ENCODE measurements at places on chromosomes 13 and 19. TPM values are rescaled to one million over a fixed set of nuclear protein-coding genes. Genes with fewer than 3 reads are reported as not detected.

GRCh38 chr13:56335775-56336174, 804.9 kb upstream of the PRR20A start:
- H3K27ac ChIP-seq: no peak overlapping the region
- no peaks in the 10 kb centered on the region for H3K36me3 ChIP-seq
- DNase-seq: no peak
- H3K4me3 ChIP-seq: no peak overlapping the region
- H3K27me3 ChIP-seq: no peaks in the 10 kb centered on the region

DNA sequence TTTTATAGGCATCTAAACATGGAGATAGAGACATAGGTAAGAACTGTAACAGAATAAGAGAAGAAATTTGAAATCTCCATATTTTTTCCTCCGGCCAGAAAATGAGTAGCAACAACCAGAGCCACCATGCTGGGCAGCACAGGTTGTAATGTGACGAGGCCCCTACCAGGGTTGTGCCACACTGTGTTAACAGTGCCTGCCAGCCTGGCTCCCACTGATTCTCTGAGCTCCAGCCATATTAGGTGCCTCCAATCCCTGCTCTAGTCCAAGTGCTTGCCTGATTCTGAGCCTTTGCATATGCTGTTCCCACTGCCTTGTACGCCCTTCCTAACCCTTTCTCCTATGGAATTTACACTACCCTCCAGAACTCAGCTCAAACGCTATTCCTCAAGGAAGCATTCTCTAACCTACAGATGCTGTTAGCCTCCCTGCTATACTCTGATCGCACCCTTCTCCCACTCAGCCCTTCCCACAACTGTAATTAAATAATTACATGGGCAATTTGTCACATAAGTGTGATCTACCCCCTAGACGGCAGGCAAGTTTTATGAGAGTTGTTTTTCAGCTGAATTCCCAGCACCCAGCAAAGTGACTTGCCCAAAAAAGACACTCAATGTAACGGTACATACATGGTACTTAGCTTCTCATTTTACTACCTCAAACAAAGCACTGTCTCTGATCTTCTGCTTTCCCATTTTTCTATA, 37.6 kb upstream of the STARD13 start:
- H3K27me3 ChIP-seq: peaks cover 8% of the 10 kb centered on the region
- H3K27ac ChIP-seq: no peak overlapping the region

GRCh38 chr13:46369506-46370277, 17.4 kb downstream of the RUBCNL start:
- H3K27me3 ChIP-seq: no peaks in the 10 kb centered on the region
- no peaks in the 10 kb centered on the region for H3K36me3 ChIP-seq
- DNase-seq: no peak
- peak overlapping the region; percentile 32 for H3K4me3 ChIP-seq
- peaks cover 29% of the 10 kb centered on the region for H3K4me1 ChIP-seq
- no peak overlapping the region for H3K27ac ChIP-seq

- no peak for DNase-seq
- peak overlapping the region; percentile 14 for H3K27ac ChIP-seq
Observed at GRCh38 chr13:24648983-24649687, 31.1 kb upstream of the ATP12A start.

- no peak overlapping the region for H3K27ac ChIP-seq
- H3K36me3 ChIP-seq: no peaks in the 10 kb centered on the region
- H3K4me1 ChIP-seq: peaks cover 12% of the 10 kb centered on the region
- H3K27me3 ChIP-seq: no peaks in the 10 kb centered on the region
- no peak for DNase-seq
- H3K4me3 ChIP-seq: no peak overlapping the region
Observed at GRCh38 chr13:75385708-75386083, 96.3 kb downstream of the TBC1D4 start.

GRCh38 chr13:99028890-99029289, 51.0 kb upstream of the DOCK9 start:
- peak overlapping the region; percentile 72 for H3K27ac ChIP-seq
- H3K4me3 ChIP-seq: no peak overlapping the region
- DNase-seq: peak; percentile 32
- no peaks in the 10 kb centered on the region for H3K27me3 ChIP-seq
- H3K4me1 ChIP-seq: peaks cover 95% of the 10 kb centered on the region

GRCh38 chr19:1593501-1593772, 772 bp upstream of the MBD3 start:
- H3K27ac ChIP-seq: no peak overlapping the region
- H3K4me3 ChIP-seq: peak overlapping the region; percentile 94
- H3K36me3 ChIP-seq: no peaks in the 10 kb centered on the region
- H3K27me3 ChIP-seq: no peaks in the 10 kb centered on the region
- peaks cover 30% of the 10 kb centered on the region for H3K4me1 ChIP-seq

- H3K4me3 ChIP-seq: no peak overlapping the region
- H3K36me3 ChIP-seq: no peaks in the 10 kb centered on the region
- no peaks in the 10 kb centered on the region for H3K4me1 ChIP-seq
- H3K27ac ChIP-seq: no peak overlapping the region
Observed at GRCh38 chr13:39385621-39386231, 217.3 kb downstream of the LHFPL6 start.

DNA sequence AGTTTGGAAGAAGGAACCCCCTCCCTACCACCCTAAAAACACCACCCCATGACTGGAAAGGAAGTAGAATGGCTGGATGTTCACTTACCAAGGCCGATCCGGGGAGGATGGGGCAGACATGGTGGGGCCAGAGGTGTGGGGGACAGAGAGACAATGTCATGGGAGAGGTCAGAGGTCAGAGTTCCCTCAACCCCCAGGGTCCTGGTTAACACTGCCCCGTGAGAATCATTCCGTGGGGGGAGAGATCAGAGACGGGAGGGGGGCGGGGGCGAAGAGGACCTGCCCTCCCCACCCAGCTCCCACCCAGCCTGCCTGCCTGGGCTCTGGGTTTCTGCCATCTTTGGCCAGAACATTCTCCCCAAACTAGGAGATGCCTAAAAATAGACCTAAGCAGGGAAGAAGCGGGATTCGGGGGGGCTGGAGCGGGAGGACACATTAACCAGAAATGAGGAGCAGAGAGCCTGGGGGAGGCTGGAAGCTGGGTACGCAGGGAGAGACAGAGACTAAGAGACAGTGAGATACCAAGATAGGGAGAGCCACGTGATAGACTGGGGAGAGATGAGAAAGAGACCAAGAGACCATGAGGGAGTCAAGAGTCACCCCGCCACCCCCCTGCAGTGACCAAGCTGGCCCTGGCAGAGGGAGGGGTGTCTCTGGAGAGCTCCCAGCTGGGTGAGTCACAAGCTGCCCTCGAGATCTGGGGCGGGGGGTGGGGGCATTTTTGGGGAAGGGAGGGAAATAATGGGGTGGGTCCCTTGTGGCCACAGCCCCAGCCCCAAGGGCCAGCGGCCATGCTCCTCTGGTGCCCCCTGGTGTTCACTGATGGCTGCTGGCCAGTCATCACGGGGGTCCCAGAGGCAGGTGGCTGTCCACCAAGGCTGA, 6.1 kb upstream of the KANK2 start:
- H3K4me1 ChIP-seq: peaks cover 10% of the 10 kb centered on the region
- DNase-seq: peak; percentile 57
- no peak overlapping the region for H3K4me3 ChIP-seq
- no peaks in the 10 kb centered on the region for H3K36me3 ChIP-seq

GRCh38 chr13:84433024-84433423, 550.8 kb upstream of the SLITRK1 start:
- H3K36me3 ChIP-seq: no peaks in the 10 kb centered on the region
- H3K4me1 ChIP-seq: no peaks in the 10 kb centered on the region
- no peak for DNase-seq
- H3K27me3 ChIP-seq: no peaks in the 10 kb centered on the region
- no peak overlapping the region for H3K27ac ChIP-seq
- no peak overlapping the region for H3K4me3 ChIP-seq

Gene CACTIN
- 31.2 TPM for total RNA-seq

Gene LCP1
- total RNA-seq: 955 TPM

Gene SIGLEC12
- total RNA-seq: 1.0 TPM

Gene NRTN
- total RNA-seq: 3.7 TPM

Gene FFAR3
- 8.8 TPM for total RNA-seq

Gene FGF22
- total RNA-seq: not detected

Gene GPR12
- total RNA-seq: not detected

Gene MAG
- 0.83 TPM for total RNA-seq

Gene ADM5
- total RNA-seq: 4.1 TPM

Gene KCNN4
- 91.6 TPM for total RNA-seq

Gene POU2F2
- total RNA-seq: 56.0 TPM

Gene SMAD9
- total RNA-seq: not detected

Data from activated T-cell treated with anti-CD3 and anti-CD28 coated beads, Interleukin-2, amount 50 U/mL, for 72 hours (primary cell).